Activated CD4-positive, alpha-beta T cell treated with anti-CD3 and anti-CD28 coated beads for 1 hour (primary cell): ENCODE measurements at places on chromosomes 11 and 22.
A peak's percentile ranks its signal among the peaks of the same experiment; 100 is the strongest.

DNA sequence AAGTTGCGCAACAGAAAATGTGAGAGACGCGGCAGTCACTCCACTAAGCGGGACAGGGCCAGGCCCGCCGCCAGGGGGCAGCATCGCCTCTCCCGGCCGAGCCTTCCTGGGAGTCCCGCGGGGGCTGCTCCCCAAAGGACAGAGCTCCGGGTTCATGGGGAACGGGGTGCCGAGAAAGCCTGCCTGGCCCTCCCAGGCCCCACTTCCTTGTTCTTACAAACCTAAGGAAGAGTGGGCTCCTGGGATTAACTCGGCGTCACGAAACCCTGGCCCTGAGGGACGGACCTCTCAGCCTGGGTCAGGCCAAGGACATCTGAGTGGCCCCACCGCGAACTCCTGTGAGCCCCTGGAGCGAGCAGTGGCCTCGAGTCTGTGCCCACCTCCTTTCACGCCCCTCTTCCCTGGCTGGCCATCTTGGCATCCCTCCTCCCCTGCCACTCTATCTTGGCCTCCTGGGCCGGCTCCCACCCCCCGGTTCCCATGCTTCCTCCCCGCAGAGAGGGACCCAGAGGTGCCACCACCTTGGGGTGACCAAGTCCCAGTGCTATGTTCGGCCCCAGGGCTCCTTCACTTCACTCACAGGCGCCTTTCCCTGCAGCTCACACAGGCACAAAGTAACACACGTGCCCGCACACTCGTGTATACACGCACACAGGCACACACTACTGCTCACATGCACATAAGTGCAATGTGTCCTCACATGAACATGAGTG lies 99.9 kb upstream of the FGF3 start:
- DNase-seq: peak; percentile 50

- no peak for DNase-seq
Measured at GRCh38 chr11:134789104-134789503, 377.1 kb upstream of the B3GAT1 start.

DNA sequence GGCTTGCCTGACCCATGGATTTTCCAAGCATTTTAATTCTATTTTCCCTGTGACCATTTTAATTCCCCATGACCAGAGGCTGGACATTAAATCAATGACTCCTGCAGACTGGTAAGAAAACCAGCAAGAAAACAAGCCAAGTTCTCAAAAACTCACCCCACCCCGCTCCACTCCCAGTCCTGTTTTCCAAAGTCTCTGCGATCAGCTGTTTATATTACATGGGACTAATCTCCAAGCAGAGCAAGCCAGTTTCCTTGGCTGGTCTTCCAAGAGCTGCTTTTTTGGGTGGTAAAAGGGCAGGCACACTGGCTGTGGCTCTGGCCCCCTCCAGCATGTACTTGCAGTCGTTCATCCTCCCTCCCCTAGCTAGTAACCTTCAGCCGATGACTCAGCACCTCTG lies 97.9 kb downstream of the RRAS2 start:
- no peak for DNase-seq

- no peak for DNase-seq
Measured at GRCh38 chr11:115792903-115793302, 288.7 kb upstream of the CADM1 start.

DNA sequence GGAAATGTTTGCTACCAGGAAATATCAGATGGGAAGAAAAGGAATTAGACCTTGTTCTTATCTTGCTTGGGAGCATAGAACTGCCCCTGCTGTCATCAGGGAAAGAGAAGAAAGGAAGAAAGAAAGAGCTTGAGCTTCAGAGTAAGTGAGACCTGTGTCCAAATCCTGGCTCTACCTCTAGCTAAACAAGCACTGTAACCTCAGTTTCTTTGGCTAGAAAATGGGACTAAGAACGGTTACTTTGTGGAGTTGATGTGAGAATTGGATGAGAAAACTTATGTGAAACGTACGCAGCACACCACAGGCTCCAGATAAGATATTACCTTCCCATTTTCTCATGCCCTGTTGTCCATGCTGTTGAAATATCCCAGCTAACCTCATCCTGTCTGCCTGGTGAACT lies 57.1 kb upstream of the CREB3L1 start:
- DNase-seq: no peak

GRCh38 chr11:91913407-91913806 lies 311.2 kb upstream of the FAT3 start:
- no peak for DNase-seq

- DNase-seq: no peak
Measured at GRCh38 chr11:62251698-62252097, 9.7 kb downstream of the SCGB1D2 start.

GRCh38 chr11:92364177-92364576 lies 139.6 kb downstream of the FAT3 start:
- DNase-seq: no peak

DNA sequence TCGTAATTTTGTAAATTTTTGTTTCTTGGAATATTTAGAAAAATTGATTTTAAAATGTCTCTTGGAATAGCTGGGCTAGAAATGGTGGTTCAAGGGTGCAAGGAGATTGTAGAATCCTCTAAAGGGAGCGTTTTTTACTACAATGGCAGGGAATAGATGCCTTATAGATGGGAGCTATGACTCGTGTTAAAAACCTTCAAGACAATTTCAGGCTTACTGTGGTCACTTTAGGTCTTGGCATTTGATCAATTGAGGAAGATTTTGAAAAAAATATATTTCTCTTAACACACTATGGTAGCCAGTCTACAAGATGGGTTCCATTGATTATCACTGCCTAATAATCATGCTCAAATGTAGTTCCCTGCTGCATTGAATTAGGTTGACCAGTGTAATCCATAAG lies 25.0 kb downstream of the METTL15 start:
- no peak for DNase-seq

GRCh38 chr11:39120890-39121289 lies 2338.6 kb downstream of the LRRC4C start:
- no peak for DNase-seq

- DNase-seq: peak; percentile 31
Measured at GRCh38 chr11:71452199-71453036, 585 bp upstream of the NADSYN1 start.

DNA sequence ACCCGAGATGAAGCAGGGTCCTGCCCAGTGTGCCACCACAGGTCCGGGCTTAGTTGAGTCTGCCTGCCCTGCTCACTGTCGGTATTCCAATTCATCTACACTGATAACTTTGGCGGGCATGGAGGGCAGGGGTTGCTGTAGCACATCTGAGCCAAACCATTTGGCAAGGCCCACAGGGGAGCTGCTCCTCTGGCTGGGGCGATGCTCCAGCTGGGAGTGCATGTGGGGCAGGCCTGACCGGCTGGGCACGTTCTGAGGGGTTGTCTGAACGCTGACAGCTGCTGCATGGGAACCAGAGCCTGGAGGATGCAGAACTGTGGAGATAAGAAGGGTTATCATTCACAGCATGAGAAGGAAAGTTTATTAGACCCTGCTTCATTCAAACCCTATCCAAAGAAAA lies 40.4 kb downstream of the DRG1 start:
- no peak for DNase-seq

DNA sequence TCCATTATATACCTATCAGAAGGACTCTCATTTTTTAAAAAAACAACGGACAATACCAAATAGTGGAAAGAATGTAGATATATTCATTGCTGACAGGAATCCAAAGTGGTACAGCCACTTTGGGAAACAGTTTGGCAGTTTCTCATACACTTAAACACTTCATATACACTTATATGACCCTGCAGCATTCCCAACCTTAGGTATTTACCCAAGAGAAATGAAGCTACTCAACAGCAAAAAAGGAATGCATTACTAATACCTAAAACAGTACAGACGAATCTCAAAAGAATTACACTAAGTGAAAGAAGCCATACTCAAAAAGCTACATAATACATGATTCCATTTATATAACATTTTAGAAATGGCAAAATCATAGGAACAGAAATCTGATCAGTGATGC lies 51.5 kb downstream of the RBFOX2 start:
- DNase-seq: no peak

GRCh38 chr22:22143448-22143847 lies 101.1 kb upstream of the VPREB1 start:
- DNase-seq: no peak

DNA sequence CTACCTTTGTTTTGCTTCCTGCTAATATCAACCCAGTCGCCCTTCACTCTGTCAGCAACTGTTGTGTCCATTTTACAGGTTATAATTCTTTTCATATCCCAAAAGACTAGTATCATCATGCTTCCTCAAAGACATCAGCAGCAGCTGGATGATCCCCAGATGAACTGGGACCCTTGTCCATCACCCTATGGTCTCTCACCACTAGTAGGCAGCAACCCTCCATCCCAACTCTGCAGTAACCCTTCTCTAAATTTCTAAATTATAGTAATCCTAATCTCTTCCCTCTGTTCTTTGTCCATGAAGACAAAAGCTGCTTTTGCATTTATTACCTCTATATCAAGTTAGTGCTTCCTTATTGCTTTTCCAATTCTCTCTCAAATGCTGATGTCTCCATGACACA lies 1025.8 kb downstream of the FAM181B start:
- DNase-seq: no peak

DNA sequence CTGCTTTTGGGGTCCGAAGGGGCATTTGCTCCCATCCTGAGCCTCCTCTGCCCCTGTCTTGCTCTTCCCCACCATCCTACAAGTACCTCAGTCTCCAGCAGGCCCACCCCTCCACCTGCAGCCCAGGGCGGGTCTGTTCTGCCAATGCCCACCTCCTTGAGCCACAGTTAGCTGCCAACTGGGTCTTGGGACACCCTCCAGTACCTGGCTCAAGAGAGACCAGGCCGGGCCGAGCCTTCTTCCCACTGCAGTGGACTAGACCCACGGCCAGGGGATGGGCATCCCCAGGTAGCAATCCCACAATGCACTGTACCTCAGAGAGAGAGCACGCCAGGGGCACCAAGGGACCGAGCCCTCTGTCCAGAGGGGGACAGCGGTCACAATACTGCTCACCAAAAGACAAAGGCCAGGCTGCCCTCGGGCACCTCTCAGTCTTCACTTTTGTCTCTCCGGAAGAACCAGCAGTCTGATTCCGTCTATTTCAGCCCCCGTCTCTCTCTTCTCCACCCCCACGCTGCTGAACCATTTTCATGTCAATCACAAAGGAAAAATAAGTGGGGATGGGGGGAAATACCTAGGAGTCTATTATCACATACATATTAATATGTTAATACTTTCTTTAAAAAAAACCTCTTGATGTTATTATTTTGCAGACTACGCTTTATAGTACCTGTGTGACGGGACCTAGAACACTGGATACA lies 51.7 kb downstream of the SYT13 start:
- no peak for DNase-seq

GRCh38 chr22:46192210-46192993 lies 42.1 kb downstream of the PPARA start:
- DNase-seq: no peak

- no peak for DNase-seq
Measured at GRCh38 chr11:83120327-83120726, 36.6 kb upstream of the PCF11 start.

GRCh38 chr11:75869661-75870455 lies 54.8 kb downstream of the UVRAG start:
- DNase-seq: no peak

DNA sequence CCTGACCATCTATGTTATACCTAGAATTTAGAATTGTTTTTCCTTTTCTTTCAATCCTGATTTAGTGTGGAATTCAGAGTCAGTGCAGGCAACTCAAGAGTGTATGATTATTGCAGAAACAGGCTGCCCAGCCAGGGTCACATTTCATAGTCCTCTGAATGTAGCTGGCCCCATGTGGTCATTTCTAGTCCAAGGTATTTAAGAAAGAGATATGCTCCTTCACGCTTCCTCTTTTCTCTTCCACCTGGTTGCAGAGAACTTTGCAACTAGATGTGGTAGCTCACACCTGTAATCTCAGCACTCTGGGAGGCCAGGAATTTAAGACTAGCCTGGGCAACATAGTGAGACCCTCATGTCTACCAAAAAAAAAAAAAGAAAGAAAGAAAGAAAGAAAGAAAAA lies 27.6 kb upstream of the LDLRAD3 start:
- no peak for DNase-seq

DNA sequence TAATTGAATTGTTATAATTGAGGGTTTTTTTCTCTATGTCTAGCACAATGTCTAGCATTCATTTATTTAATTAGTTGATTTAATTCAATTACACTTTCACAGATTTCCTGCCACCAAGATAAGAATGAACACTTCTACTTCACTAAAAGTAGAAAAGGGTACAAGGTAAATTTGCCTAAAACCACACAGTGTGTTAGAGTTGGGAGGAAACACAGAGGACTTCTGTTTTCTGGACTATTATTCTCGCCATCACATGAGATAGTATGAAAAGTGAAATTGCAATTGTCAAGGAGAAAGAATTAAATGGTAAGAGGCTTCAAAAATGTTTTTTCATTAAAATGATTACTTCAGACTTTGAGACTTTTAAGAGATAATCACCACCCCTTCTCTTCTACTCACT lies 109.5 kb downstream of the ETS1 start:
- no peak for DNase-seq

- DNase-seq: no peak
Measured at GRCh38 chr22:37416827-37417226, 10.5 kb downstream of the ELFN2 start.

DNA sequence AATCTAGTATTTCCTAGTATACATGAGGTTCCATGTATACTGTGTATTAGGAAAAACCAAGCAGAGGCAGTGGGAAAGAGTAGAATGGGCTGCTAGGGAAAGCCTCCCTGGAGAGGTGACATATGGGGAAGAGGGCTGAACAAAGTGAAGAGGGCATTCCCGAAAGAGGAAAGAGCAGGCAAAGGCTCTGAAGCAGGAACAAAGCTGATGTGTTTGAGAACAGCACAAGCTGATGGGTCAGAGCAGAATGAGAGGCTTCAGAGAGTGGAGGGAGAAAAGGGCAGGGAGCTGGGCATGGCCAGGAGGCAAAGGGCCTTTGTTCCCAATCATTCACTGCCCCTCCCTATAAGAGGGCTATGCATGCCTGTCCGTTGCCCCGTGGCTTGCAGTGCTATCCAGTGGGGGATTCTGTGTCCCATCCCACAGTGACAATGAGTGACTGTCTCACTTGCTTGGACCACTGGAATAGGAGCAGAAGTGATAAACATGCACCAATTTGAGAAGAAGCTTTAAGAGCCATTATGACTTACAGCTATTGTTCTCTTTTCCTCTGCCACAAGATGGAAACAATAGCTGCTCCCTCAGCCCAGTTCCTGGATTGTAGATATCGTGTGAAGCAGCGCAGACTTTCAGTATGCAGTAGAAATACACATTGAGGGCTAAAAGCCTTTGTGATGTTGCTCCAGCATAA lies 39.6 kb downstream of the GALNT18 start:
- no peak for DNase-seq

DNA sequence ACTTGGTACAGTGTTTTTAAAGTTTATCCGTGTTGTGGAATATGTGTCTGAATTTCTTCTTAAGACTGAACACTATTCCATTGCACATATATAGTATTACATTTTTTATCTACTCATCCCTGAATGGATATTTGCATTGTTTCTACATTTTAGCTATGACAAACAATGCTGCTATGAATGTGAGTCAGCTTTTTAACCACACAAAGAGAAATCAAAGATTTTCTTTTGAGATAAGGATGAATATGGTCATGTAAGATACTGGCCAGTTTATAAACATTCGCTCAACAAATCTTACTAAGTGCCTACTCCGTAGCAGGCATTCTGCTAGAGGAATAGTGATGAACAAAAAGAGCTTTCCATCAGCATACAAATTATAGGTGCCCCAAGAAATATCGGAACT lies 16.5 kb upstream of the OR9G4 start:
- DNase-seq: no peak

- DNase-seq: no peak
Measured at GRCh38 chr22:36336246-36337182, 51.3 kb downstream of the MYH9 start.

GRCh38 chr11:65864706-65865471 lies 4.7 kb downstream of the MUS81 start:
- DNase-seq: no peak
